ENCODE measurements at places on chromosomes 7 and 10.
A peak's percentile ranks its signal among the peaks of the same experiment; 100 is the strongest.

- DNase-seq: no peak
Observed at GRCh38 chr7:15475808-15476530, 85.8 kb downstream of the AGMO start.

- DNase-seq: peak; percentile 81
Observed at GRCh38 chr10:117541405-117541908, 1.1 kb upstream of the EMX2 start.

GRCh38 chr10:24383681-24384106 lies 174.8 kb downstream of the KIAA1217 start:
- DNase-seq: peak; percentile 93

- DNase-seq: no peak
Observed at GRCh38 chr7:96649981-96650380, 59.7 kb downstream of the SEM1 start.

GRCh38 chr10:7410301-7410861 lies 453 bp downstream of the SFMBT2 start:
- peak; percentile 58 for DNase-seq

DNA sequence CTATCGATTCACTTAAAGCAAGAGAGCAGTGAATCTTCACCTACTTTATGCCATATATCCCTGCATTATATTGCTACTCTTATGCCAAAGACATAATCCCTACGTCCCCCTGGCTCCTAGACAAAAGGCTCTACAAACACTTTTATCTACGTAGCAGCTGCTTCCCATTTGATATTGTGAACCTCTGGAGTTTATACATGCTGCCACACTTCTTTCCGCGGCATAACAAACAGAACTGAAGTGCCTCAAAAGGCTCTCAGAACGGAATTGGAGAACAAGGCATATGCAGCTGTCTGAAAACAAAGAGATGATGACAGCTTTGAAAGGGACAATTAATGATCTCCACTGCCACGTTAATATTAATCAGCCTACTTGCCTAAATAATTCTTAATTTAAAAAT lies 985.6 kb upstream of the LRRN3 start:
- DNase-seq: no peak

GRCh38 chr10:22710139-22710745 lies 4.1 kb downstream of the PIP4K2A start:
- DNase-seq: no peak

DNA sequence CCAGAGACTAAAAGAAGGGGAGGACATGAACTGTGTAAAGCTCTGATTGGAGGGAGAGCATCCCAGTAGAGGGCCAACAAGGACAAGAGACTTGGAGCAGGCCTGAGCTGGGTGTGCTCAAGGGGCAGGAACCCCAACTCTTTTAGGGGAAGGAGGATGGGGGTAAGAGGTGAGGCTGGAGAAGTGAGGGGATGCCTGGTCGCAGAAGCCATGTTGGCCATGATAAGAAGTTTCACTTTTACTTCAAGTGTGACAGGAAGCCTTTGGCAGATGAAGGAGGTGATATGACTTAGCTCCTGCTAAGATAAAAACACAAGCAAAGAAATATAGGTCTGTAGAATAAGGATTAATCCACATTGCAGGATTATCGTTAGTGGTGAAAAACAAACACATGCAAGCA lies 208.3 kb downstream of the JAZF1 start:
- DNase-seq: no peak

- DNase-seq: no peak
Observed at GRCh38 chr7:2754086-2754485, 66.1 kb downstream of the AMZ1 start.

- DNase-seq: no peak
Observed at GRCh38 chr7:11153694-11154093, 180.0 kb downstream of the PHF14 start.

GRCh38 chr10:80260295-80261243 lies 28.9 kb downstream of the MAT1A start:
- DNase-seq: peak; percentile 50

DNA sequence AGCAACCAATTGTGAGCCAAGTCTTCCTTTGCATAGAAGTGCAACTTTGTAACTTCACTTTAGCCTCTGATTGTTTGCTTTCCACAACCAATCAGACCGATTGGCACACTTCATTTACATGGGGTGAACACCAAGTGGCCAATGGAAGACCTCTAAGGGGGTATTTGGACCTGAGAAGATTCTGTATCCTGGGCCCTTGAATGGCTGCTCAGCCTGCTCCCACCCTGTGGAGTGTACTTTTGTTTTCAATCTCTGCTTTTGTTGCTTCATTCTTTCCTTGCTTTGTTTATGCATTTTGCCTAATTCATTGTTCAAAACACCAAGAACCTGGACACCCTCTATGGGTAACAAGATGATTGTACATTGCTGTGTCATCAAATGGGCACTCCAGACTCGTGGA lies 385.7 kb upstream of the NRP1 start:
- no peak for DNase-seq

- no peak for DNase-seq
Observed at GRCh38 chr7:16040346-16040745, 353.9 kb upstream of the MEOX2 start.

- DNase-seq: no peak
Observed at GRCh38 chr7:88539518-88539917, 220.0 kb upstream of the ZNF804B start.

DNA sequence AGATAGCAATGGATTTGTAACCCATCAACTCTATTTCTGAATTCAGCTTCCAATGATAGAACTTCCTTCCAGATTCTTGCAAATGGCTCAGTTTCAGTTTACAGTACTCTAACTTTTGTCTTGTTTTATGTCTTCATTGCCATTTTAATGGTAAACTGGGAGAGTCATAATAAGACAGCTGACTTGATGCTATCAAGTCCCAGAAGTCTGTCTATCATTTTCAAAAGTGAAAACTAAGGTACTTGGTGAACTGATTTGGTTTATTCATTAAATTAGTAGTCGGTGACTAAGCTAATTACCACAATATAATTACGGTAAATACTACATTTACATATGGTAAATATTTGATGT lies 25.0 kb downstream of the RTKN2 start:
- DNase-seq: no peak

DNA sequence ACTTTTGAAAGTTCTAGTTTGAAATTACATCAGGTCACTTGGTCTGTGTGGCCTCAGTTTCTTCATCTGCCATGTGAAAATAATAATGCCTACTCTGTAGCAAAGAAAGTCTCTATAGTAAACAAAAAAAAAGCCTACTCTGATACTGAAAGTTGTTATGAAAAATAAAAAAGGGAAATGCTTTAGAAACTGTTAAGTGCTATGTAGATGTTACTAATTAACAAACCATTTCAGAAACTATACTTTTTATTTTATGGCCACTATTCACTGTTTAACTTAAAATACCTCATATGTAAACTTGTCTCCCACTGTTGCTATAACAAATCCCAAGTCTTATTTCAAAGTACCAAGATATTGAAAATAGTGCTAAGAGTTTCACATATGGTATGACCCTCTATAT lies 50.6 kb downstream of the CFTR start:
- DNase-seq: no peak

DNA sequence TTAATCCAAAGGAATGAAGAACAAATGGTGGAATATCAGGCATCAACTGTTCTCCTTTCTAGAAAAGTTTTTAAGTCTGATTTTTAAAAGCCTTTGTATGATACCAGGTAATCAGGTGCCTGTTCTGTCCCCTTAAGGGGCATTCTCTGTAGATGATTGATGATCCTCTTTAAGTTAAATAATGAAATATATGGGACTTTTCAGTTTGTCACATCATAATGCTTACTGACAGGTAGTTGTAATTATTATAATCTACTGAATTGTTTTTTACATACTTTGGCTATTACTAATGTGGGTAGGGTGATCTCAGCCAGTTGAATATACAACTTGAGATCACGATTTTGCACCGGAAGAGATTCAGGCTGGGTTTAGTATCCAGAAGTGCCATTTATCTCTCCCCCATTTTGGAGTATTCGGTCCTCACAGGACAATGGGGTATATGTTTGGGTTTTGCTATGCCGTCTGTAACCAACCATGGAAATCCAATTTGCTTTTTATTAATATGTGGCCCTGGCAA lies 330.2 kb downstream of the BICC1 start:
- no peak for DNase-seq

- no peak for DNase-seq
Observed at GRCh38 chr10:104045151-104046089, 40.3 kb downstream of the COL17A1 start.

GRCh38 chr7:54339073-54339472 lies 203.1 kb upstream of the VSTM2A start:
- peak; percentile 50 for DNase-seq

GRCh38 chr7:17971411-17971810 lies 31.1 kb upstream of the SNX13 start:
- DNase-seq: no peak

- DNase-seq: no peak
Observed at GRCh38 chr10:124559372-124560132, 97.9 kb downstream of the LHPP start.

- DNase-seq: no peak
Observed at GRCh38 chr10:103619424-103620351, 126.2 kb downstream of the NEURL1 start.

GRCh38 chr10:122461367-122461728 lies at the start of gene HTRA1:
Gene HTRA1, plus strand, starts transcription at chr10:122461553. Its CDS starts 100 bp downstream, at chr10:122461653.
- peak; percentile 83 for DNase-seq

DNA sequence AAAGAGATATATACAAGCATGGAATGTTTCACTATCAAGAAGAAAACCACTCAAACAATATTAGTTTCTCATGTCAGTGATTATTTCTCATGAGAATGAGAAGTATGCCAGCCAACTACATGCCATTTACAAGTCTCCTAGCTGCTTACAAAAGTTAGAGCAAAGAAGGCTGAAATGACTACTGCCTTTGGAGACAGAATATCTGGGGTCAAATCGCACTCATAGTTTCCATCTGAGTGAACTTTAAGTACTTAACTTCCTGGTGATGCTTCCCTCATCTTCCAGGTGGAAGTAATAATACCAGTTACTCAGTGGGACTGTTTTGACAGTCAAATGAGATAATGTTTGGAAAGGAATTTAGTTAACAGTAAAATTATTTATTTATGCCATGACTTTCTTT lies 42.0 kb upstream of the RHOBTB1 start:
- DNase-seq: no peak

Measured in right forelimb (tissue), 1 donor.